ENCODE measurements at places on chromosomes 6 and 20.

DNA sequence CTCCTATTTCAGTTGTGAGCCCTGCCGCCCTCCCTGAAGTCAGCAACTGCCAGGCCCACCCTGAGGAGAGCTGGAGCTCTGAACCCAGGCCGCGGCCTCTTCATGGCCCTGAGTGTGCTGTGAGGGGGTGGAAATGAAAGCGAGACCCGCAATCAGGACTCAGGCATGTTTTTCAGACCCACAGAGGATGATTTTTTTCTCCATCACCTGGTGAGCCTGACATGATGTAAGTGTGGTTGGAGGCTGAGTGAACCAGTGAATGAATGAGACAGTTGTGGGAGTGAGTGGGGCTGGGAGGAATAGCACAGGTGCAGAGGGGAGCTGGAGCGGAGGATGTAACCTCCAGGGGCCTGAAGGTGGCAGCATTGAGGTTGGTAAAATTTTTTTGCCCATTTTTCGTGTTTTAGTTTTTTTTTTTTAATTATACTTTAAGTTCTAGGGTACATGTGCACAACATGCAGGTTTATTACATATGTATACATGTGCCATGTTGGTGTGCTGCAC, 18.3 kb downstream of the RAET1L start:
- DNase-seq, result no peak

GRCh38 chr20:3935295-3935955, 46.2 kb downstream of the PANK2 start:
- no peak for DNase-seq

GRCh38 chr6:152273002-152273401, 364.2 kb downstream of the SYNE1 start:
- no peak for DNase-seq

DNA sequence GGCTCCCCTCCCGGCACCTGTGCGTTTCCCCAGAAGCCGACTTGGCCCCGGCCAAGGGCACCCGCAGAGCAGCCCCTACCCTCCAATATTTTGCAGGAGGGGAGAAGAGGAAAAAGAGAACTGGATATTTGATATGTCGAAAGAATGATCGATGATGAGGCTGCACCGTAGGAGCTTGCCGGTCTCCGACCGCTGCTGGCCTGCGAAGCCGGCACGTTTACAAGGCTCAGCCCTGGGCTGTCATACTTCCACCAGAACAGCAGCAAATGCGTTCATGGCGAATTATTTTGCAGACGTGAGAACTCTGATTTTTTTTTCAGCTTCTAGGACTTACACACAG, 296.7 kb downstream of the TFAP2C start:
- DNase-seq, result no peak

DNA sequence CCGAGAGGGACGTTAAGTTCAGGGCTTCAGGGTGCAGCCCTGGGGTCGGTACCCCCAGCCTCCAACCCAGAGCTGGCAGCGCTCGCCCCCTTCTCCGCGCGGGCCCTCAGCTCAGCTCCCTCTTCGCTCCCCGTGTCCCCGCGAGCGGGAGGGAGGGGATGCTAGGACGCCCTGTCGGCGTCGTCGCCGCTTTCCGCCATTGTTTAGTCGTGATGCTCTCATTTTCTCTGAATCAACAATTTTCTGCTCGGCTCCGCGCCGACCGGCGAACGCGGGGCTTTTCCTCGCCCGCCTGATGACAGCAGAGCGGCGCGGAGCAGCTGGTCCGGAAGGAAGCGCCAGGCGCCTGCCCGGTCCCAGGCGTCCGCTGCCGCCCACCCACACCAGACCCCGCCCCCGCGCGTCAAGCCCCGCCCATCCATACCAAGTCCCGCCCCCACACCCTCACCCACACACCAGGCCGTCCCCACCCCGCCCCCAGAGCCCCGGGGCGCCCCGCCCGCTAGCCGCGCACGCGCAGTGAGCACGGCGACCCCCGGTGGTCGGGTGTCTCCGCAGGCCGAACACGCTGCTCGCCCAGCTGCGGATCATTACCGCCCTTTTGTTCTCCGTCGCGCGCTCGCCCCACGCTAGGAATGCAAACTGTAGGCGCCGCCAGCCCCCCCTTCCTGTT, 50.1 kb upstream of the SLC32A1 start:
- DNase-seq, result peak; percentile 30

DNA sequence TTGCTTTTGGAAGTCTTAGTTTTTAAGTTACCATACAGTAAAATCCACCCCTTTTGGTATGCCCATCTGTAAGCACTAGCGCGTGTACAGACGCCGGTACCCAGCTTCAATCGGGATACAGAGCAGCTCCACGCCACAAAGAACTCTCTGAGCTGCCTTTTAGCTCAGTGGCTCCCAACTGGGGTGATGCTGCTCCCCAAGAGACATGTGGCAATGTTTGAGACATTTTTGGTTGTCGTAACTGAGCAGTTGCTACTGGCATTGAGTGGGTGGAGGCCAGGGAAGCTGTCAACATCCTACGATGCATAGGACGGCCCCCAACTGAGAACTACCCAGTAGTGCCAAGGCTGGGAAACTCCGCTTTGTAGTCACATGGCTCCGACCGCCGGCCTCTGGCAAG, 73.3 kb downstream of the BMP7 start:
- no peak for DNase-seq

DNA sequence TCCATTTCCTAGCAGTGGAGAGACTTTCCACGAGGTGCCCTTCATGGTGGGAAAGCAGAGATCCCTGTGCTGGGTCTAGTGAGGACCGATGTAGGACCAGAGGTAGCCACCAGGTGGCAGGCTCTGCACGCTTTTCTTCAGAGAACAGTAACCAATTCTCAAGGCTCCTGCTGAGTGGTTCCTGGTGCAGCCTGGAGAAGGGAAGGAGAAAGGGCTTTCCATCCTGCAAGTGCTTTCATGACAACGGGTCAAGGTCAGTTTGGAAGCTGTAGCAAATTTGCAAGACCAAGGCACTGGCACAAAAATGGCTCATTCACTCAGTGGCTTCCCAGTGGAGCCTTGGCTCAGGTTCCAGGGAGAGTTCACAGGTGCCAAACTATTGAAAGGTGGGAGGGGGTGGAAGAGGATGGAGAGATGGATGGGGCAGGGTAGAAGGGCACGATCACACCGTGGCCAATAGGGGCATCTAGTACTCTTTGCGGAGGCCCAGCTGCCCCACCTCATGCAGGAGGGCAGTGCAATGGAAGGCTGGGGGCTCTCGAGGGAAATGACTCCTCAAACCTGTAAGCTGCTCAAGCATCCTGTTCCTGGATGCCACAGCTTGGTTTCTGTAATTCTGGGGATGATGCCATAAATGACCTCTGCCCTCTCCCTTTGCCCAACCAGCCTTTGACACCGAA, 25.5 kb upstream of the KCNK16 start:
- DNase-seq, result peak; percentile 27

GRCh38 chr6:123118811-123119210, 122.8 kb downstream of the CLVS2 start:
- no peak for DNase-seq

DNA sequence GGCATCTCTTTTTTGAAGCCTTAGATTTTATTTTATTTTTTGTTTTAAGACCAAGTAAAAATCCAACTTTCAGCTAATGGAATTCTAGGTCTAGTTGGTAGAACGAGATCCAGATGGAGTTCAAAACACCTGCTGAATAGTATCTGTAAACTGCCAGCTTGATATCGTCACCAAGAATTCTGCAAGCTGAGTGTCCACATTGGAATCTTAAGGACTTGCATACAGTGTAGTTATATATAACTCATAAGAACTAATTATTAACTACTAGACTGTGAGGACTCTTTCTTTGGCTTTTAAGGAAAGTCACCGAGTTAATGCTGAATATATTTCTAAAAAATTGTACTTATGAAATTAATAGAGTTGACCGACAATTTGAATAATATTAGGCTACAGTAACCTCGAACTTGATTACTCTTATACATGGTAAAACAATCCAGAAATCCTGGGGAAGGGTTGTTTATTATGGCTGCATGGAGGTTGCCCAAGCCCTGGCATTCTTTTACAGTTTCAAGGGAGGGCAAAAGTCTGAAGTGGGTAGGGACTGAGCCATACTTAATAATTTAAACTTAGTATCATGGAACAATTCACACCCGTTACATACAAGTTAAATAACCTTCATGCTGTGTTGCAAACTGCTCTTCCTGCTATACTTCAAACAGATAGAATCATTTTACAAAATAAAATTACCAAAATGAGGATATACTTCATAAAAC, 553.9 kb downstream of the PTPRT start:
- no peak for DNase-seq

DNA sequence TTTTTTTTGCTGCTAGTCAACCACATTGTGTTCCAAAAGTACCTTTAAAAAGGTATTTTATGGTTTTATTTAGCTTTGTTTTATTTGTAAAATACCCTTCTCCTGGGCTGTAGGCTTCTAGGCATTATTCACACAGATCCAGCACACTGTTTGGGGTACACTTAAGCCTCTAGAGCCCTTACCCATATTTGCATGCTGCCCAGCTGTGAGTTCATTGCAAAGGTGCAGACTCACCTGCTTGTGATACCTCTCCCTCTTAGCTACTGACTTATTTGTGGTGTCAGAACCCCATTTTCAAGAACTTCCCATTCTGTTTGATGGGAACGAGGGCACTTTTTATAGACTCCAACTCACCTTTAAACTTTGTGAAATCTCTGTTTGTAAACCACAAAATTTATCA, 69.8 kb downstream of the RIN2 start:
- no peak for DNase-seq

- DNase-seq, result no peak
These were observed 88.3 kb downstream of the SLX4IP start for GRCh38 chr20:10523443-10523842.

- no peak for DNase-seq
These were observed 155.2 kb upstream of the KHDRBS2 start for GRCh38 chr6:62441182-62441581.

DNA sequence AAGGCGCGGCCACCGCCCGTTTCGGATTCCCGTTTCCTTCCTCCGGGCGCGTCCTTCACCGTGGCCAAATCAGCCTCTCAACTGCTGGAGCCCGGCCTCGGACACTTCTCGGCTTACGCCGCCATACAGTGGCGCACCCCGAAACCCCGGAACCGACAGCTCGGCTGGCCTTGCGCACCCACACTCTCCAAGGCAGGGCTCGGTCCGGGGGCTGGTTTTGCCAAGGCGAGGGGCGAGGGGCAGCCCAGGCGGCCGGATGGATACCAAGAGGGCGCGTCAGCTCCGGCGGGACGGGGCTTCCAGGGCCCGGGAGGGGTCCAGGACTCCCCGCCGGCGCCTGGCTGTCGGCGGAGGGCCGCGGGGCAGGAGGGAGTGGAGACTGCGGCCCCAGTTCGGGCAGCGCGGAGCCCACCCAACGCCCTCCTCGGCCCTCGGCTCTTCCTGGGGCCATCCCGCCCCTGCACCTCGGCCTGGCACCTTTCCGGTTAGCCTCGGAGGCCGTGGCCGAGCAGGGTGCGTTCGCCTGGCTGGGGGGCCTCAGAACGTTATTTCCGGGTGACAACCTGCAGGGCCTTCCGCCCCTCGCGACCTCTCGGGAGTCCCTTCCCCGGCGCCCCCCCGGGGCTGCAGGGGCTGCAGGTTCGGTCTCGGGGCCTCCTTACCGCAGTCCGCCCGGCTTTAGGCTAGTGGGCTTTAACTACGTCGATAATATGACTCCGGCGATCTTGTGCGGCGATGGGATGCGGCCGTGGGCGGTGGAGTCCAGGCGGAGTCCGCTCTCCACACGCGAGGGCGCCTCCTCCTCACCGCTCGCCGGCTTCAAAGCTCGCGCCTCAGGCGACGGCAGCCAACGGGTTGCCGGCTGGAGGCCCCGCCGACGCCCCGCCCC, 697 bp upstream of the CEP43 start:
- DNase-seq, result no peak

DNA sequence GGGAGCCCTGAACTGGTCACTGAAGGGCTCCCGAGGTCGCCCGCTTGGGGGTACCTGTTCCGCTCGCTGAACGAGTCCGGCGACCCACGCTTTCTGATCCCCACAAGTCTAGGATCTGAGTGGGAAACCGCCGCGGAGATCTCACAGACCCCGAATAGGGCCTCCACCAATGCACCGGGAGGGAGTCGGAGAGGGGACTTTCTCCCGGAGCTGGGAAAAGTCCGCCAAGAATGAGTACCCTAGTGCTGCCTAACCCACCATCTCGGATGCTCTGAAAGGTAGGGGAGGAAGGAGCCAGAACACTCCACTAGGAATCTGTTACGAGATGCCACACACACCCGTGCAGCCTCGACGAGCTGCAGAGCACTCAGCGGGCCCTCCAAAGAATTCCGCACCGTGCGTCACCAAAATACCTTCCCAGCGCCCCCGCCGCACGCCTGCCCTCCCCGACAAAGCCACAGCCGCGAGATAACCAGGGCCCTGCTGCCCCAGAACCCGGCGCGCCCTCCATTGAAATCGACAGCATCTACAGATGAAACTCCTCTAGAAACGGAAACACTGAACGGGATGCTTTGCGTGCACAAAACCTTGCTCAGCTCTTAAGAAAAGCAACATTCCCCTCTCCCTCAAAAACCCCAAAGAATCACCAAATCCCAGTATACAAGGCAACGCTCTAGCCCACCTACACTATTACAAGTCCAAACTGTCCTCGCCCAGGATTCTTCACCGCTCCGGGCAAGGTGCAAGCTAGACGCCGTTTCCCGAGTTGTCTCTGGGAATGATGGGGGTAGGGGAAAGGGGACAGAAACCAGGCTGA, 686 bp downstream of the COL12A1 start:
- DNase-seq, result no peak

DNA sequence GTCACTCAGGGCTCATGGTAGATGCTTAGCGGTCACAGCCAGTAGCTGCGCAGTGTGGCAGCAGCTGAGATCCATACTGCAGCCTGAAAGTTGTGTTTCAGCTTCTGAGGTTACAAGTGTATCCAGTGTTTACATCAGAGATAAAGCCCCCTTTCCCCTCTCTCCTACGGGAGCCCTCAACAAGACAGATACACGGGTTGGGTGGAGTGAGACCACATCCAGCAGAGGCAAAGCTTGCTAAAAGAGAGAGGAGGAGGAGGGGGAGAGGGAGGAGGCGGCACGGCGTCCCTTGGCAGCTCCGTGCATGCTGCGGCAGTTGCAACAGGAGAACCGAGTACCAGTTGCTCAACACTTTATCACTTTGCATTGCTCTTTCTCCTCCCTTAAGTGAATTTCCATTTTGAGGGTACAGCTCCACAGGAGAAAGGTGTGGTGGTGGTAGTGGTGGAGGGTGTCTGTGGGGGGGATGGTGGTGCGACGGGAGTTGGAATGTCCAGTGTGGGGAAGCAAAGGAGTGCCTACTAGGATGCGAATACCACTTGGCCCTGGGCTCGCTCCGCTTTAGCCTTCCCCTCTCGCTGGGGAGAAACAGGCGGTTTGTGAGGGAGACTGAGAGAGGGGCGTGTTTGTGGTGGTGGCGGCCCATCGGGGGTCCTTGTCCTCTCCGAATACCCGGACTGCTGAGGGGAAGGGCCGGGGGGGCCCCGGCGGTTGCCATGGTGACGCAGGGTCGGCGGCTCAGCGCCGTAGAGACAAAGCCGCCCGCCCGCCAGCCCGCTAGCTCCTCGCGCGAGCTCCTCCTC, 405 bp upstream of the RNF182 start:
- DNase-seq, result peak; percentile 22
